ENCODE measurements at places on chromosomes 1 and 21.

DNA sequence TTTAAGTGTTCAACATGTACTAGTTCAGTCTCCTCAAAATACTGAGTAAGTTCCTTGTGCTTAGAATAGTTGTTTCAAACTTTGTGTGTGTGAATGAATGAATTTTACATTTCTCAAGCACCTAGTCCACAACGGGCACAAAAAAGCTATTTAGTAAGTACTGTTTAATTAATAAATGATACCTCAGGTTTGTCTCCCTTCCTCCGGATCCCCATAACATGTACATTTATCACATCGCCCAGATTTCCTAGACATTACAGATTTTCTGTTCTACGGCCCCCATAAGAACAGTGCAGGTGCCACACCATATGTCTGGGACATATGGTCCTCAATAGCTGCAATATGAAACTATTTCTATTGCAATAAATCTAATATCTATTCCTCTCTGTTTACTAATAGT is 1.3 kb upstream of the TTF2 start:
- no peak for DNase-seq

DNA sequence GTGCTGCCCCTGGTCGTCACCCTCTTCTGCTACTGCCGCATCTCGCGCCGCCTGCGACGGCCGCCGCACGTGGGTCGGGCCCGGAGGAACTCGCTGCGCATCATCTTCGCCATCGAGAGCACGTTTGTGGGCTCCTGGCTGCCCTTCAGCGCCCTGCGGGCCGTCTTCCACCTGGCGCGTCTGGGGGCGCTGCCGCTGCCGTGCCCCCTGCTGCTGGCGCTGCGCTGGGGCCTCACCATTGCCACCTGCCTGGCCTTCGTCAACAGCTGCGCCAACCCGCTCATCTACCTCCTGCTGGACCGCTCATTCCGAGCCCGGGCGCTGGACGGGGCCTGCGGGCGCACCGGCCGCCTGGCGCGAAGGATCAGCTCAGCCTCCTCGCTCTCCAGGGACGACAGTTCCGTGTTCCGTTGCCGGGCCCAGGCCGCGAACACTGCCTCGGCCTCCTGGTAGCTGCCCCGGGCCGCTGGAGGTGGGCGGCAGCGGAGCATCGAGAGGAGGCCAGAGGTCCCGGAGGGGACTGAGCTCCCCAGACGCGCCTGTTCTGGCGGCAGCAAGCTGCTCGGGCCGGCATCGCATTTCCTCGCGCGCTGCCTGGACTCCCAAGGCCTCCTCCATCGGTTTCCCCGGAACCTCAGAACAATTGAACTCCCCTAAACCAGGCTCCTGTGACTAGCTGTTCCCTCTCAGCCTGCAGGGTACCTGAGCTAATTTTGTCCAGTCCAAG is 1.1 kb downstream of the GPR25 start:
- no peak for DNase-seq

GRCh38 chr1:116971258-116971860 is 30.2 kb upstream of the CD101 start:
- no peak for DNase-seq

DNA sequence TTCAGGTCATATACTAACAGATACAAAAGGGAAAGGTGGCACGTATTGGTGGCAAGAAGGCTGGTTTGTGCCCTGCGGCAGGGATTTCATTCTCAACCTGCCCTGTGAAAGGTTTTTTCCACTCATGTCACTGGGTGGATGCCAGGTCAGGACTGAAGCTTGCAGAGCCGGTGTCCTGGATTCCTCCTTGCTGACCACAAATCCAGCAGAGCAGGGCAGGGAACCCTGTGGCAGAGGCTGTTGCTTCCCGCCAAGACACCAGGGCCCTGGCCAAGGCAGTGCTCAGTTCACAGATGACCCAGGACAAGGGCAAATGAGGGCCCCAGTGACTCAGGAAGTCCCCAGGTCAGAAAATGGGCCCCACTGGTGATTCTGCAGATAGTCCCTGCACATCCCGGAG is 16.4 kb downstream of the BSND start:
- DNase-seq, result no peak

GRCh38 chr1:221712776-221713431 is 29.0 kb downstream of the DUSP10 start:
- no peak for DNase-seq

DNA sequence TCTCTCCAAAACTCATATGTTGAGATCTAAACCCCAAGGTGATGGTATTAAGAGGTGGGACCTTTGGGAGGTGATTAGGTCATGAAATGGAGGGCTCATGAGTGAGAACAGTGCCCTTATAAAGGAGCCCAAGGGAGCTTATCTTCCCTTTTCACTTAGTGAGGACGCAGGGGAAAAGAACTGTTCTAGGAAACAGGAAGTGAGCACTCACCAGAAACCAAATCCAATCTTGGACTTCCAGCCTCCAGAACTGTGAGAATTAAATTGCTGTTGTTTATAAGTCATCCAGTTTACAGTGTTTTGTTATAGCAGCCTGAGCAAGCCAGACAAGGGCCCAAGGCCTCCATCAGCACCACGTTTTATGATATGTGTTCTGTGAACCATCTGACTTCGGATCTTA is 60.3 kb upstream of the LRRC8D start:
- DNase-seq, result no peak

DNA sequence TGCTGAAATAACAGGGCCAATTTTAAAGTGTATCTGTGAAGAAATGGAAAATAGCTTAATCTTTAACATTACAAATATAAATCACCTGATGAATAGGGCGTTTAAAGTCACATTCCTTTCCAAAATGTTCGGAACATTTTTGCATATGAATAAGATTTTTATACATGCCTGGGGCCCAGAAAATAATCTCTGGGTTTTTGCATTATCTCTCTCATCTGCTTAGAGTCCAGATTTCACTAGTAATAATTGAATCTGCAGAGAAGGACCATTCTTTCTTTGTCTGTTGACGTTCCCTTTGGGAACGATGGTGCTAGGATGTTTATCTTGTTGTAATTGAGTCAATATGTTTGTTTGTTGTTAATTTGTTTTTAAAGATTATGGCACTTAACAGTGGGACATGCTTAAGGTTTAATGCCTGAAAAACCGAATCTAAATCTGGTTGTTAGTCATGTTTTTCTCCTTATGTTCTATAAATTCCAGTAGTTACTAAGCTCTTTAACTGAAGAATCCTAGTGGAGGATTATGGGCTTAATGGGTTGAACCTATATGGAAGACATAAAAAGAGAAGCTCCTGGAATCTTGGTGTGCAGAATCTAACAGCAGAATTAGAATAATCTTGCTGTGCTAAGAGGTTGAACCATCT is 140.6 kb downstream of the VPS13D start:
- no peak for DNase-seq

DNA sequence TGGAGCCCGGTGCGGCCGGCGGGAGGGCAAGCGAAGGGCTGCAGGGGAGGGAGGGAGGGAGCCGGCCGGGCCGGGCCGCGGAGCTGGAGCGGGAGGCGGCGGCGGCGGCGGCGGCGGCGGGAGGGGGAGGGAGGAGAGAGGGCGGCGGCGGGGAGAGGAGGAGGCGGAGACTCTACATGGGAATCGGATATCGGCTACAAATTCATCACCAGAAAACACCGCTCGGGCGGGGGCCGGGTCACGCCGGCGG is at the start of gene AKT3:
Gene AKT3, minus strand, starts transcription at position 42 of the 250 bp plus-strand sequence. CDS start 7,073 bp downstream, outside the sequence.
- DNase-seq, result peak; percentile 85

DNA sequence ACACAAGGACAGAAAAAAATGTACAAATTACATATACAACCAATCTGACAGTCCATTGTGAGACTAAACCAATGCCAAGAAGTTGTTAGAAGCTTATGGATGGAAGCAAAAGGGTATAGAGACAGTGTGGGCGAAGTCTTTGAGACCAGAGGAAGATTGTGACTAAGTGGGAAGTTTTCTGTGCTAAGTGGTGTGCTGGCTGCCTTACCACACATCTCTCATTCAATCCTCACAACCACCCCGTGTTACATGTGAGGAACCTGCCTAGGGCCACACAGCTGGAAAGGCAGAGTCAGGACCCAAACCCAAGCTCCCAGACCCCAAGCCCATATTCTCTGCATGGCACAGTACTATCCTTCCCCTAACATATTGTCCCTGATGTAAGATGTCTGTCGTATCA is 53.5 kb upstream of the DUSP10 start:
- no peak for DNase-seq
